Heart left ventricle (tissue), 16 donors: ENCODE measurements at places on chromosomes 12 and 14.
A peak's percentile ranks its signal among the peaks of the same experiment; 100 is the strongest.

DNA sequence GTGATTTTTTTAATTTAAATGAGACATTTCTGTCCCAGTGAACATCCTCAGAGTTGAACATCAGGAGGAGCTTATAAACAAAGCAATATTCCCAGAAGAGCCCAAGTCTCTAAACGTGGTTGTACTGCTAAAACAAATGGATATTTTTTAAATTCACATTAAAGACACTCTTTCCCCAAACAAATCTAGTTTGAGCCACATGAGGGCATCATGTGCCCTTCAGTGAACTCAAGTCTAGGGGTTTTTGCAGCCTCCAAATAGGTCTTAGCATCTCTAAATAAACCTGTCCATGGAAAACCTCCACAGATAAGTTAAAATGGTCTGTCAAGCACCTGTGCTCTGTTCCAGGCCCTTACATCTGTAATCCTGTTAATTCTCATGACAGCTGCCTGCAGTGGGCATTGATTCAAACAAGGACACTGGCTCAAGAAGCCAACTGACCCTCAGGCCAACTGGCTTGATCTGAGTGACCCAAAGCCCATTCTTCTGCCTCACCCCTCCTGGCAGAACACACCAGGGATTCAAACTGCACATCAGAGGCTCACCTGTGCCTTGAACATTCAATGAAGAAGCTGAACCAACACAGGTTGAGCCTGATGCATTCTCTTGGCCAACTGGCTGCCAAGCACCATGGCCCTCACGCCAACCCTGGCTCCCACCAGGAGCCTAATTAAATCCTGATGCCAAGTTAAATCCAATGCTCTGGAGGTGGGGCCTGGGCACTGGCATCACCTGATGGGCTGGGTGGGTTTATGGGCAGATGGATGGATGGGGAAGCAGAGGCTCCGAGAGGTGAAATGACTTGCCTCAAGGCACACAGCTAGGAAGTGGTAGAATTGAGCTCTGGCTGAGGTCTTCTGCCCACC, 8.6 kb downstream of the ISCU start:
- no peak for DNase-seq

DNA sequence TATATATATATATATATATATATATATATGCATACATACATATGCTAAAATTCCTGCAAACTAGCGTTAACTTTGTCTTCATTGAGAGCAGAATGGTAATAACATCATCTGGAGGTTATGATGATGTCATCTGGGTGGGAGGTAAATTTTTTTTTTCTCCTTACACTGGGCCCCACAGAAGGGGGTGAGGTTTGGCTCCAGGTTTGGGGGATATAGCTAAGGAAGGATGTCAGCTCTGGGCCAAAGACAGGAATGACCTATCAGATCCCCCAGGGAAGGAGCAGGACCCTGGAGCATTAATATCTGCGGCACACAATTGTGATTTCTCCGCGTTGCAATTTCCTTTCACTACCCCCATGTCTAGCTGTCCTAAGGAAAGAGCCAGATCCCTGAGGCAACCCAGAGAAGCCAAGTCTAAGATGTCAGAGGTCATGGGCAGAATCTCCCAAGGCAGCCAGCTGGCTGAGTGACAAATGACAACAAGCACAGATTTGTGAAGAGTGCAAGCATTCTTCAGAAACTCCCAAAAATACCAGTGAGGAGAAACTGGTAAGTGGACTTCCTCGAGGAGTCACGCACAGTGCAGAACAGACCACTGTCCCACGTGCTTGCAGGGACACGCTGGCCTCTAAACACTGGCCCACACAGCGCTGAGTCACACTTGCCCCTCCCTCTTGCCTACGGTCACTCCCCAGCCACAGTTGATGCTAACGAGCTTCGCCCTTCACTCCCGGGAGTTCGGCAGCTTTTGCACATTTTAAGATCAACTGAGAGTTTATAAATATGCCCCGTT, 9.9 kb downstream of the UBC start:
- DNase-seq, result peak; percentile 86

DNA sequence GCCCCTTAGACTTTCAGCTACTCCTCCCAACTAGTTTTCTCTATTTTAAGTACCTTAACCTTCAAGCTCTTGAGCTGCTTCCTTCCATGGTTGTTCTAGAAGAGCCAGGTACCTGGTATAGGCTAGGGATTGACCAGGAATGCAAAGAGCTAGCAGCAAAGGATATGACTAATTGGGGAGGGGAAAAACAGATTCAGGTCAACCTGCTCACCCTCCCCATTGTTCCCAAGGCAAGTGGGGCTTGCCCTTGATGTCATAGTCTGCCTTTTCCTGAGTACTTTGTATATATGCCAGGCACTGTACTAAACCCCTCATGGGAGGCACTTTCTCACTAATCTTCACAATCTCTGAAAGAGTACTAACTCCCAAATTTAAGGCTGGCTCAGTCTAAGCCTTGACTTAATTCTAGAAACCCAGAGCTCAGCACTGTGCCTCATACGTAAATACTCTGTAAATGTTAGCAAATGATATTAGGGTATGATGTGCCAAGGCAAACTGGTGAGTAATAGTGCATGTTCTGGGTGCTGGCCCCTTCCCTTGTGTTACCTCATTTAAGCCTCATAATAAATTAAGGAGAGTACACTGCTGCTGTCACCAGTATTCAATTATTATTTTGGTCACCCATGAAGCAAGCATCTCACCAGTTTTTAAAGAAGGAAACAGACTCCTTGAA, 42.2 kb downstream of the SUDS3 start:
- no peak for DNase-seq

DNA sequence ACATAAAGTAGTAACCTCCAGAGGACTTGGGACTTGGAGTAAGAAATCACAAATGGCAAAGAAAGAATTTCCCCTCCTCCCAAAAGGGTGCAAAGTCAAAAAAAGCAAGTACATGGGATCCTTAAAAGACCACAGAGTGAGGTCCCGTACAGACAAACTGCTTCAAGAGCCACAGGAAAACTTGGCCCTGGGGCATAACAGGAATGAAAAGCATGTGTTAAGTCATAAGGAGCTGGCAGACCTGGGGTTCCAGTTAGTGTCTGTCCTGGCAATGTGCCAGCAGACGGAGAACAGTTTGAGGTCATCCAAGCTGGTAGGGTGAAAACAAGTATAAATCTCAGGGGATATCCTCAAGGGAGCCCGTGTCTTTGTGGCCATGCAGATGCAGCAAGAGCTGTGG, 73.2 kb downstream of the HSD17B6 start:
- no peak for DNase-seq

- no peak for DNase-seq
These were observed 46.0 kb upstream of the TRAF3 start for GRCh38 chr14:102731101-102731870.

DNA sequence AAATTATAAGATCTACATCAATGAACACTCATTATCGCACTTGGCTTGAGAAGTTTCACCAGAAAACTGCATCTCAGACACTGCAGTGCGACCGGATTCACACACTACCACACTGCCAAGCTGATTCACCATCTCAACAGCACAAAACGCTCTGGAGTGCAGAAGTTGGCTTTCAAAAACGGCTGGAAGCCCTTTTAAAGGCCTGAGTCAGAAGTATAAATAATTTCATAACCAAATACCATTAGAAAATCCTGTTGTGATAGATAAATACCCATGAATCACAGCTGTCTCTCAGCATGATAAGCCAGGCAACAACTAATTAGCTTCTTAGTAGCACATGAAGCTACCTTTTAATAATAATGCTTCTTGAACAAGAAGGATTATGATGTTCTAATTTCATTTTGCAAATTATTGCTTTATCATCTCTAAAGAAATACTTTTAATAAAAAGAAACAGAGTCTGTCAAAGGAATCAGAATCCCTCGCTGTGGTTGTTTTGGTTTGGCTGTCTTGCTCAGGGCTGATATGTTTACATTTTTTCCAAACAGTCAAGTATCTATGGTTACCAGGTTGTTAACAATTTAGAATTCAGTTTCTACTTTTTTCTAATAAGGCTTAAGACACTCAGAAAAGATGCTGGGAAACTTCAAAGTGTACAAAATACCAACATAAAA, 51.2 kb downstream of the SLC2A13 start:
- DNase-seq, result no peak

GRCh38 chr14:87278415-87278814, 714.6 kb downstream of the GALC start:
- DNase-seq, result no peak

DNA sequence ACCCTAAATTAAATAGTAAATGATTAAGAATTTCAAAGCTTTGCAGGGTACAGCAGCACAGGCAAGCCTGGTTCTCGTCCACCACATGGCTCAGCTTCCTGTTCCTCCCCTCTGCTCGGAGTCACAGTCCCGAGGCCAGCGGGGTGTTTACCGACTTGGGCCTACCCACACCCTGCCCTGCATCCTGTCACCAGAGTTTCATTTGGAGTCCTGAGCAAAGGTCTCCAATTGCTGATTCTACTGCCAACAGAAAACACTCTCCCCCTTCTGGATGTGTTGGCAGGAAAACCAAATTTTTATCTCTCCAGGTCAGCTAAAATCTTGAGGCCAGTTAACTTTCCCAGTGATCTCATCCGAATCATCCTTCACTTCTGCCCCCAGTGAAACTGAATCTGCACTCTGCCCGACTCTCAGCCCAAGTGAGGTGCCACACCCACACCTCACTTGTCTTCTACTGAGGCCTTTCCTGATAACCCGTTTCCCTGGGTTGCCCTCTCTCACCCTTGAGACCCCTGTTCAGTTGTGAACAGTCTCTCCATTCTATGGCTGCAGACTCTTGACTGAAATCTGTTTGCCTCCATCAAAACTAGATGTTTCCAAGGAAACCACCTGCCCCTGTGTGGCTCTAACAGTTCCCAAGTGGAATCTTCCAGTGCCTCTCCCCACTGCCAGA, 71.2 kb downstream of the VCPKMT start:
- peak; percentile 85 for DNase-seq

GRCh38 chr12:11661491-11662089, 12.1 kb downstream of the ETV6 start:
- no peak for DNase-seq

DNA sequence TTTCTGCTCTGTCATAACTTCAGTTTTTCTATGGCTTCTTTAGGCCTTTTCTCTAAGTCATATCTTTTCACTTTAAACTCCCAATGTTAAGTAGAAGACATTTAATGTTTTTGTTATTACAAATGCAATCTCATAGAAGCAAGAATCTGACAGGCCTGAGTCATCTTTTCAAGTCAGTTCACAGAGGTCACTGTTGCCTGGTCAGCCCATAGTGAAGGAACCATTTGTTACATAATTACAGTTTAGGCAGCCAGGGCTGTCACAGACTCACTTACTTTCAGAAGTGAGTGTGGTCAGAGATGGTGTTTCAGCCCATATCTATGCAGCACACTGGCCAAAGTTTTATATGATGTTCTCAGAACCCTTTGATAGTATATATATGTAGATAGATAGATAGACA, 46.5 kb downstream of the CCER1 start:
- no peak for DNase-seq

DNA sequence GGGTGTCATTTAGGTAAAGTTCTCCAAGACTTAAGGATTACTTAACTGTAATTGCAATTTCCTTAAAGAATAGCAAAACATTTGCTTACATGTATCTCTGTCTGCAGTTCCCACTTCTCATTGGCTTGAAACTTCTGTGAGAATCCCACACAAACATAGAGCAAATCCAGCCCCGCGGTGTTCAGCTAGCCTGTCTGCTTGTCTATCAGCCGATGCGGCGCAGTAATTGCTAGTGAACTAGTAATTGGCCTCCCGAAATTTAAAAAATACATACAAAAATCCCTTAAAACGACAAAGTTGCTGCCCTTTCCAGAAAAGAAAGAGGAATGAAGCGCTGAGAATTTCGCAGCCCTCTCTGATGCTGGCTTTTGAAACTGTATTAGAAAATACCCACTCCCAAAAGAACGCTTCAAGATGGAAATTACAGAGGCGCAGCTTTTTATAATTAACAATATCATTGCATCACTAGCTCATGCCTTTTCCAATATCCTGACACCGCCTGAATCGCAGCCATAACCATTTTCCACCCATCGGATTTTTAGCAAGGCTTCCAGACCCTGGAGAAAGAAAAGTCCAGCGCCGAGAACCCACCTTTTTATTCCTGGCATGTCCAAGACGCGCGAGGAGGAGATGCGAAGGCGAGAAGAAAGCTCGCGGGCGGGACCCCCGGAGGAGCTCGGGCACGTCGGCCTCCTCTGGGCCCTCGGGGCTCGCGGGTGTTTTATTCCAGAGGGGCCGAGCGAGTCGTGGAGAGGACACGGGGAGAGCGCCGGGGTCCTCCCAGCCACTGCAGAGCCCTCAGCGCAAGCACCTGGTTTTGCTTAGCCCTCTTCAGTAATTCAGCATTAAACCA, 646 bp downstream of the FBLN5 start:
- DNase-seq, result no peak

GRCh38 chr14:74712499-74713394, at the start of the genes AREL1 and FCF1:
Gene AREL1, minus strand, starts transcription at chr14:74713080. Its CDS starts 27,465 bp downstream, at chr14:74685615.
Gene FCF1, plus strand, starts transcription at chr14:74713144. Its CDS starts 54 bp downstream, at chr14:74713198.
- peak; percentile 83 for DNase-seq

DNA sequence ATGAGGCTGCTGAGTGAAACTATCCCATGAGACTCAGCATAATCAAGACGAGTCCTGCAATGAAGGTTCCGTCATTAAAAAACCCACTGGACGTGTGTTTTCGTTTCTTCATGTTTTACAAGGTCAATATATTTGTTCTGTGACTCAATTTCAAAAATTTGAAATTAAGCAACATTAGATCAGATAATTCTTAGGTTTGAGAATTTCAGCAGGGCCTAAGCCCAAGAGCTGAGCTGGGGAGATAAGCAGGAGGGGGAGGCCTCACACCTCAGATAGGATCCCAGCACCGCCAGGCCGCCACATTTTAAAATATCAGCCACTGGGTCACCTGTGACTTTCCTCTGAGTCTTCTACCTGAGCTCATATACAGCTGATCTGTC, 13.3 kb downstream of the STX2 start:
- no peak for DNase-seq

DNA sequence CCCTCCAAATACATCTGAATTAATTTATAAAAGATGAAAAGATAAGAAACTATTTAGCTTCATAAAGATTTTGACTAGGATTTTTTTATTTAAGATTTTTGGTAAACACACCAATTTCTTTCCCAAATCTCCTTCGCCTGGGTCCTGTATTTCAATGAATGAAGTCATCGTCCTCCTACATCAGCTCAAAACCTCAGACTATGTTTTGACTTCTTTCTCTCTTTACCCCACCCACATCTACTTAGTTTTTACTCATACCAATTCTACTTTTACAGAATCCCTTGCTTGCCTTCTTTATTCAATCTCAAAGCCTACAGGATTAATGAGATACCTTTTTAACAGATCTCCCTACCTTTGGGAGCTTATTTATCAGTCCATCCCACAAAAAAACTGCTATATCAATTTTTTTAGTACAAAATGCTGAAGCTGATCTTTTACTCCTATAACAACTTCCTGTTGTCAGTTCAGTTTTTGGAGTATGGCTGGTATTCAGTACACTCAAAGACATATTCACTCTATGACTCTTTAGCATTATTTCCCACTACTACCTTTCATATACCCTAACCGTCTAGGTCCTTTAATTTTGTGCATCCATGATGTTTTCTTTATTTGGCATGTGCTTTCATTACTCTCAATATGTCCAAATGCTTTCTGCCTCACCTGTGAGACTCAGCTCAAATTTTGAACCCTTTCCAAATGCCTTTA, 18.7 kb upstream of the CCDC91 start:
- no peak for DNase-seq
